ENCODE measurements at places on chromosomes 1 and 21.

DNA sequence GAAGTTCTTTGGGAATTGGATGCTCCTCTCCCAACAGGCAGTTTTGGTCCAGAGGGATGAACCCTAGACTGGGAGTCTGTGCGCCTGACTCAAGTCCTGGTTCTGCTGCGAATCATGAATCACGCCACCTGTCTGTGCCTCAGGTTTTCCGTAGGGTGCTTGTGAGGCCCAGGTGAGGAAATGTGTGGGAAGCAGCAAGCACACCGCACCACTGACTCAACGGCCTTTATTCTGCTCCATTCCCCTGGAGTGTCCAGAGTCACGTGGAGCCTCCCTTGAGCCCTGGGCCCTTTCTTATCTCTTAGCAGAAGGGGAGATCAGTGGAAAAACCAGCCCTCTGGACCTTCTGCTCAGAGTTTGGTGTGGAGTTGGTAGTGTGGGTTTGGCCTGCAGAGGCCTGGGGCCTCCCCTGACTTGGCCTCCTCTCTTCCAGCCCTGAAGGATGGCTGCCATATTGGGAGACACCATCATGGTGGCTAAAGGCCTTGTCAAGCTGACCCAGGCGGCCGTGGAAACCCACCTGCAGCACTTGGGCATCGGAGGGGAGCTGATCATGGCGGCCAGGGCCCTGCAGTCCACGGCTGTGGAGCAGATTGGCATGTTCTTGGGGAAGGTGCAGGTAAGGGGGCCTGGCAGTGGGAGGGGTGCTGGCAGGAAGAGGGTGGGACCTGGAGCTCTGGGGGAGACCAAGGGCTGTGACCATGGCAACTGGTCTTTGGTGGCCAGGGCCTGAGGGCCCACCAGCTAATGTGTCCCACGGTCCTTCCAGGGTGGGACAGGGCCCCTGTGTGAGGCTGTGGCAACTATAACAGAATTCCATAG, 21.1 kb downstream of the COQ8A start:
- DNase-seq: no peak

- no peak for DNase-seq
Observed at GRCh38 chr1:172753964-172754363, 95.1 kb downstream of the FASLG start.

DNA sequence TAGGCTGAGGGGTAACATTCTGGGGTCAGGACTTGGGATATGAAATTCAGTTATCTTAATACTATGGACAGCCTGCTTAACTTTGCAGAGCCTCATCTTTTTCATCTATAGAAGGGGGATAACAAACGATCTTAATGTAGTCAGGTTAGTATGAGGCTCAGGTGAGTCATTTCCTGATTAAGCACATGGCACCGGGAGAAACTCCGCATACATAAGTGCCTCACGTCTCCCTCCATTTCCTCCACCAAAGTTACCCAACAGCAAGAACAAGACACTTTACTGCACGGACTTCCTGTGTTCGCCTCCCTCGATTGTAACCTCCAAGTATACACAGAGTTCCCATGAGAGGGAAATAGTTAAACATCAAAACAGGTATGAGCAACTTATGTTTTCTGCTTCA, 112.7 kb upstream of the COA6 start:
- no peak for DNase-seq

GRCh38 chr1:175400766-175401165, 208.2 kb upstream of the KIAA0040 start:
- no peak for DNase-seq

- DNase-seq: no peak
Observed at GRCh38 chr1:5885471-5886139, 106.6 kb downstream of the NPHP4 start.

DNA sequence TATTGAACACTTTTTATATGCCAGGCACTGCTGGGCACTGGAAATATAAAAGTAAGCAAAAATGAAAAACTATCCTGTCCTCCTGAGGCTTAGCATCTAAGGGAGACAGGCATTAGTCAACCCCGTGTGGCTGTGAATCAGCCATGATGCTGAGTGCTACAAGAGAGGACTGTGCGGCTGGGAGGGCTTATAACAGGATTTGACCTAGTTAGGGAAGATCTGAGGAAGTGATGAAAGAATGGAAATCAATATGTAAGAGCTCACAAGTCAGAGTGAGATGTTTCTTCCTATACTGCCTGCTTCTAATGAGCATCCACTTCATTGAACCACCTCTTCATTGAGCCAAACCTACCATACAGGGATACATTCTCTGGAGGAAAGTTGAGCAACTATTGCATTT, 15.1 kb downstream of the TRIM45 start:
- no peak for DNase-seq

DNA sequence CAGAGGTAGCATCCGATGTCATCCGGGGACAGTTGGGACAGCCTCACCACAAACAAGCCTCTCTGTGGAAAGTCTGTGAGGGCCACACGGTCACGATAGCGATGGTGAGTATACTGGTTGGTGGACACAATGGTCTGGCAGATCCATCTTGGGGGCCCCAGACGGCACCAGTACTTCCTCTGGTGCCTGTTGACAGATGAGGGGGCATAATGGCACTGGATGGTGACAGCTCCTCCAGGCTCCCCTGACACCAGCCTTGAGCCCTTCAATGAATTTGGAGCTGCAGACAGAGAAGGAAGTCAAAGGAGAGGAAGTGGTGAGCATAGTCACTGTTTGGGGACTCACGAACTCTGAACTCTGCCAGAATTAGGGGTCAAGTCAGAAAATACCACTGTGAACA, 8.0 kb downstream of the FCAMR start:
- no peak for DNase-seq

GRCh38 chr21:31938330-31939301, 65.8 kb downstream of the HUNK start:
- no peak for DNase-seq

DNA sequence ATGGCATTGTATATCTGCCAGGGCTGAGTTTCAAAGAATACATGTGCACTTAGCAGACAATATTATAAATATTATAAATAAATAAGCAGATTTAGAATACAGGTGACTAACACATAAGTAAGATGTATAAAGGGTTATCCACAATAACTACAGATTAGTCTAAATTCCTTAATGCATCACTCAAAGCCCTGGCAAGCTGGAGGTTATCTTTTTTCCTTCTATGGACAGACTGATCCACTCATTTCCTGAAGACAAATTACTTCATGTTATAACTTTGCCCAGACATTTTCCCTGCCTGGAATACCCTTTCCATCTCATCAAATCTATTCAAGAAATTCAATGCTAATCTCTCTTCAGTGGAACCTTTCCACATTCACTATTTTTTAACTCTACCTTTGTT, 38.8 kb downstream of the LUZP1 start:
- no peak for DNase-seq

GRCh38 chr1:43104027-43104763, 67.9 kb downstream of the EBNA1BP2 start:
- no peak for DNase-seq

DNA sequence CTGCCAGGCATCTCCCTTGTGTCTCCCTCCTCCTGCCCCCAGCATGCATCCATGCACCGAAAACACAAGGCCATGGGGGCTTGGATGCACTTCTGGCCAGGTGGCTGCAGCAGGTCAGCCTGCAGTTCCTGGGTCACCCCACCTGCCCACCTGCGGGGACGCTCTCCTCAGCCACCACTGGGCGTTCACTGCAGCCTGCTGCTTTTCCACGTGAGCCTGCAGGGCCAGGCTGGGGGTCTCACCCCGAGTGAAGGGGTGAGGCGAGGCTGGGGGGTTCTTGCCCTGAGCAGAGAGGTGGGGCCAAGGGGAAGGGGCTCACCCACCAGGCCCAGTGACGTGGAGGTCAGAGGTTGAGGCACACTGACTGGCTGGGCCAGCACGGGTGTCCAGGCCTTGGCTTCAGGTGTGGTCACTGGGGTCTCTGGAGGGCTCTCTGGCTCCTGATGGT, 64.6 kb downstream of the WNT9A start:
- no peak for DNase-seq

- no peak for DNase-seq
Observed at GRCh38 chr1:58584082-58584895, 7.2 kb upstream of the TACSTD2 start.

GRCh38 chr21:35547946-35548774, 499.1 kb upstream of the RUNX1 start:
- no peak for DNase-seq

DNA sequence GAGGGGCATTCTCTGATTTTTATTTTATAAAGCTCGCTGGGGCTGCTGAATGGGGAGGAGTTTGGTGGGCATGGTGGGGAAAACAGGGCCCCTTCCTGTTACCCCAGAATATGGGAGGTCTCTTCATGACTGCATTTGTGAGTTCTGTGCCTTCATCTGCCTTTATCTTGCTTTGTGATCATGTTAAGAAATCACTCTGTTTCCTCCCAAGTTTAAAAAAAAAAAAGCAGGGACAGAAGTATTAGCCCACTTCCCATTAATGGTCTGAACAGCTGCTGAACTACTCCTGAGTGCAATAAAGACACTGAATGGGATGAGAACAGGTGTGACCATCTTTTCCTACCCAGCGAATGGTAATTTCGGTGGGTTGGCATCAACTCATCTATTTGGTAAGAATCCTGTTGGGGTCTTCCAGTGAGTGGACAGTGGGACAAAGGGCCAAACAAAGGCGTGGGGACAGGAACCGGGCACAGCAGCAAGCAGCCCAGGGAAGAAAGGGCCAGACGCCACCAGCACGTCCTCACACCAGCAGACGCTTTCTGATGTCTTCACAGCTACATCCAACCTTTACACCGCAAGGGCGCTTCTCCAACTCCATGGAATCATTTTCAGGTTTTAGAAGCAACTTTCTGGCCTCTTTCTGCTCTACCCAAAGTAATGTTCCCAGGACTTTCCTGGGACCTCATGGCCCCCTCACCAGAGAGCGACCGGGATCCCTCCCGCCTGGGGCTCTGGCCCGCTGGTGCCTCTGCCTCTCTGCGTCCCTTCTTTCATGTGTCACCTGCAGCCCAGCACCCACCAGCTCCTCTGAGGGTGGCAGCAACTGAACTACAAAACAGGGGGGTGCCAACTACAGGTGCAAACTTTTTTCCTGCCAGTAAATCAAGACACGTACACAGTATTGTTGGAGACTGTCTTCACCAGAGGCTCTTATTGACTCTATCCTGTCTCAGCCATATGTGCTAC, 160.2 kb downstream of the ADSS2 start:
- no peak for DNase-seq

DNA sequence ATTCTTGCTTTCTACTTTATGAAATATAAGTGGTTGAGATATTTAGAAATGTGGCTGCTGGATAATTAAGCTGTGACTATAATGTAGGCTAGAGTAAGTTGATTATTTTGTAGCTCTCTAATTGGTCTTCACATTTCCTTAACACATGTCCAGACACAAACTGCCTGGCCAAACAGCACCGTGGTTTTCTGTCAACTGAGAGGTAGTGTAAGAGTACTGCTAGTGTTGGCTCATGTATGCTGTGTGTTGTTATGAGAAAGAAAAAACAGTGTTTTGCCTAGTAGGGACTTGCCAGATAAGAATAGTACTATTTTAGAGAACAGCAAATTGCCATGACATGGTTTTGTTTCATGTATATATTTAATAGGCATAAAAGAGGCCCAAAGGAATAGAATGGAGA, 37.1 kb downstream of the TMED5 start:
- no peak for DNase-seq

GRCh38 chr1:244060686-244061085, 9.6 kb downstream of the ZBTB18 start:
- no peak for DNase-seq

DNA sequence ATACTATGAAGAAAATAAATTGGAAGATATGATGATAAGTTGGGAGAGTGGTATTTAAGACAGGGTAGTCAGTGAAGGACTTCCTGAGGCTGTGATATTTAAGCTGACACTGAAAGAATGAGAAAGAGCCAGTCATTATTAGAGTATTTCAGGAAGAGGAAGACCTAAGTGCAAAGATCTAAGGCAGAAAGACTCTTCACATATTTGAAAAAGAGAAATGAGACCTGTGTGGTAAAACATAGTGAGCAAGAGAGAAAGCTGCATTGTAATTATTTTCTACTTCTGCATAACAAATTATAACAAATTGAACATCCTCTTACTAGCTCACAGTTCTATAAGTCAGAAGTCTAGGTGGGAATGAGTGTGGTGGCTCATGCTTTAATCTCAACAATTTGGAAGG, 34.6 kb upstream of the DOCK7 start:
- no peak for DNase-seq

DNA sequence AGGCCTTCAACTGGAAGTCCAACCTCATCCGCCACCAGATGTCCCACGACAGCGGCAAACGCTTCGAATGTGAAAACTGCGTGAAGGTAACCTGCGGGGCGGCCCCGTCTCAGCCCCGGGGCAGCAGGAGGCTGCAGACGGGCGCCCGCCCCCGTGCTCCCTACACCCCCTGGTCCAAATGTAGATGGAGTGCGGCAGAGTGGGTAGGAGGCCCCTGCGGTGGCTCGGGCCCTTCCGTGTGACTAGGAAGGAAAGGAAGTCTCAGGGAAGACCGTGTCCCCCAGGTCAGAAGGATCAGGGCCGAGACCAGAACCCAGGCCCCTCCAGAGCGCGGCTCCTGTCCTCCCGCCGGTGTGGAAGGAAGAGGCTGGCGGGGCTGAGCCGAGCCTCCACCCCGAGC, 49.7 kb upstream of the ARHGEF16 start:
- no peak for DNase-seq

DNA sequence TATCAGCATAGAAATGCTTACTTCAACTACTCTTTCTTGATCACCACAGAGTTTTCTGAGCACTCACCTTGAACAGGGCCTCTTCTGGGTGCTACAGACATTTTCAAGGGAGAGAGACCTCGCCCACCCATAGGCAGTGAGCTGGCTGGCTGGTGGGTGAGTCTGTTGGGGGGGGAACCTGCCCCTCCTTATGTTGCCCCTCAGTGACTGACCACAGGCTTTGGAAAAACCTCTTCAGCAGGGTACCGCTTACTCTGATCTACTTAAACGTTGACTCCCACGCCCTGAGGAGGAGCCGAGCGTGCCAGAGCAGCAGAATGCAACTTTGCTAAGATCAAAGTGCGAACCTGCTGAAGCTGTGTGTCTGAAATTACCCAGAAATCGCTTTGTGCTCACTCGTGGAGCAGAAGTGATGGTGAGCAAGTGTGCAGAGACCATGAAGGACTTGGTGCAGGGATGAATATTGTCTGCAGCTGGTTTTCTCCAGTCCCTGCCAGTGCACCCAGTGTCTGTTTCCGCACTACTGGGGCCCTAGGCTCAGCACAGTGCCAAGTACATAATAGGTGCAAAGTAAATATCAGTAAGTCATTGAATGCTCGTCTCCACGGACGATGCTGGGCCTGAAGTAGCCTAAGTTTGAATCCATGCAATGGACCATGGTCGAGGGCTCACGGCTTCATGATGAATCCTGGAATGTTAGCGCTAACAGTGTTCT, 158.7 kb upstream of the IRF2BP2 start:
- no peak for DNase-seq

- no peak for DNase-seq
Observed at GRCh38 chr1:175186433-175187160, 6.0 kb downstream of the KIAA0040 start.

DNA sequence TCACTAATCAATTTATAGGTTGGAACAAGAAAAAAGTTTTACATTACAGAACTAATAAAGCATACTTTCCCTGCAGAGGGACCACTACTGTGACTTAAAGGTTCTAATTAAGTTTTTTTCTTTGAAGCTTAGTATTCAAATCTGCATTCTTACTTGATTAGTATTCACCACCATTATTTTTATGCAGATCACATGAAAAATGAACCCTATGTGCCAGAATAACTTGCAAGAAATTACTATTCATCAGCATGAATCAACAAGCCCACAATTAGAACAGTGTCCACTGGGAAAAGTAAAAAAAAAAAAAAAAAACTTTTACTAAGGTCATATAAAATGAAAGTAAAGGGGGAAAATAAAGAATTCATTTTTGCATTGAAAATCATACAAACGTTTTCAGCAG, 90.8 kb downstream of the SMYD3 start:
- DNase-seq: no peak

All from nephron progenitor cell (in vitro differentiated cells).